ENCODE measurements at places on chromosomes 16 and 17. TPM values are rescaled to one million over a fixed set of nuclear protein-coding genes. Genes with fewer than 3 reads are reported as not detected.

The WNK4 gene
- total RNA-seq: 3.3 TPM

GRCh38 chr17:4405038-4405669 is 28.6 kb upstream of the SPNS3 start:
- no peak overlapping the region for H3K4me3 ChIP-seq
- H3K27ac ChIP-seq: no peak overlapping the region
- no peaks in the 10 kb centered on the region for H3K4me1 ChIP-seq
- H3K27me3 ChIP-seq: no peaks in the 10 kb centered on the region
- no peak for DNase-seq
- no peaks in the 10 kb centered on the region for H3K36me3 ChIP-seq

The ACSF3 gene
- total RNA-seq: 55.2 TPM

DNA sequence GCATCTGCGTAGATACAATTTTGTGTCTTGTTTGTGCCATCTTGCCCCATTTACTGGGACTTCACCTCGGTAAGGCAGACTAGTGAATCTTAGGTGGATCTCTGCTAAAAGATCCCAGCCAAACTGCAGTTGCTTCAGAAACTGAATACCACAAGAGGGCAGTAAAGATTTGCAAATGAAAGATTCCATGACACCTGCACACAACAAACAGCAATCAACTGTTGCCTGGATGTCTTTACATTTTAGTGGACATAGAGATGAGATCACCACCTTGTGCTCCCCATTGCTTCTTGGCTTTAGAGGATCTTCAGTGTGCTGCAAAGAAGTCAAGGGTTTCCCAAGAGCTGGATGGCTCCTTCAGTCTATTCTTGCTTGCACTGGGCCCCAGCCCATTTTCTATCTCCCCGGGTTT is 119.2 kb upstream of the CACNG5 start:
- no peaks in the 10 kb centered on the region for H3K36me3 ChIP-seq
- DNase-seq: peak; percentile 35
- H3K4me1 ChIP-seq: peaks cover 10% of the 10 kb centered on the region
- no peak overlapping the region for H3K4me3 ChIP-seq

The IL17C gene
- total RNA-seq: not detected

The ABI3 gene
- not detected for total RNA-seq

The LGALS9B gene
- not detected for total RNA-seq

The KAT2A gene
- 46.5 TPM for total RNA-seq

The KDM6B gene
- 27.9 TPM for total RNA-seq

All from Caco-2 (cell line).